ENCODE measurements at places on chromosomes 16 and 17.

DNA sequence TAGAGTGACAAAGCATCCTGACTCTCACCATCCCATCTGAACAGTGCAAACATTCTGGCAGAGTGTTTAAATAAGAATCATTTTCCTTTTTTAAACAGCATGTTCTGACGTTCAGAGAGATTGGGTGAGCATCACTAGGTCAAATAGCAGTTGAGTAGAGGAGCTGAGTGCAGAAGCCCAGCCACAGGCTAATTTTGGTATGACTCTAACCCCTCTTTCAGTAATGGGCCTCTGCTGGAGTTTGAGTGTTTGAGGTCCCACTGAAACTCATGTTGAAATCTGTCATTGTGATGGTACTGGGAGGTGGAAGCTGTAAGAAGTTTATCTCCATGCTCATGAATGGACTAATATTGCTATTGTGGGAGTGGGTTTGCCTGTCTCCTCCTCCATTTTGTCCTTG lies 194.4 kb downstream of the SALL1 start:
- DNase-seq: no peak

GRCh38 chr17:614653-615546 lies 99.7 kb downstream of the VPS53 start:
- peak; percentile 17 for DNase-seq

DNA sequence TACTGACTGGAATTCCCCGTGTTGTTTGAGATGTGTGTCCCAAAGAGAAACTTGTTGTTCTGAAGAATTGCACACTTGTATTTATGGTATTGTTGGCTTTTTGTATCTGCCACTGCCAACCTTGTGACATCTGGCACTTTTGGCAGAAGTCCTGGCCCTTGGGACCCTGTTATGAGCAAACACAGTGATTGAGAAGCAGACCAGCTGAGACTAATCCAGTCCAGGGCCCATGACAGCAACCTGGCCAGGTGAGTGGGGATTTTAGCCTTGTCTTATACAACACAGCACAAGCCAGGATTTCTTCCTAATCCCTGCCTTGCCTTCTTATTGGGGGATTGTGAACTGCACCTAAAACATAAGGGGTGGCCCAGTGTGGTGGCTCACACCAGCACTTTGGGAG lies 80.0 kb downstream of the NTN1 start:
- DNase-seq: no peak

- DNase-seq: no peak
Measured at GRCh38 chr17:14123619-14124278, 54.4 kb downstream of the COX10 start.

- DNase-seq: no peak
Measured at GRCh38 chr17:50093807-50094206, 1.3 kb upstream of the PDK2 start.

DNA sequence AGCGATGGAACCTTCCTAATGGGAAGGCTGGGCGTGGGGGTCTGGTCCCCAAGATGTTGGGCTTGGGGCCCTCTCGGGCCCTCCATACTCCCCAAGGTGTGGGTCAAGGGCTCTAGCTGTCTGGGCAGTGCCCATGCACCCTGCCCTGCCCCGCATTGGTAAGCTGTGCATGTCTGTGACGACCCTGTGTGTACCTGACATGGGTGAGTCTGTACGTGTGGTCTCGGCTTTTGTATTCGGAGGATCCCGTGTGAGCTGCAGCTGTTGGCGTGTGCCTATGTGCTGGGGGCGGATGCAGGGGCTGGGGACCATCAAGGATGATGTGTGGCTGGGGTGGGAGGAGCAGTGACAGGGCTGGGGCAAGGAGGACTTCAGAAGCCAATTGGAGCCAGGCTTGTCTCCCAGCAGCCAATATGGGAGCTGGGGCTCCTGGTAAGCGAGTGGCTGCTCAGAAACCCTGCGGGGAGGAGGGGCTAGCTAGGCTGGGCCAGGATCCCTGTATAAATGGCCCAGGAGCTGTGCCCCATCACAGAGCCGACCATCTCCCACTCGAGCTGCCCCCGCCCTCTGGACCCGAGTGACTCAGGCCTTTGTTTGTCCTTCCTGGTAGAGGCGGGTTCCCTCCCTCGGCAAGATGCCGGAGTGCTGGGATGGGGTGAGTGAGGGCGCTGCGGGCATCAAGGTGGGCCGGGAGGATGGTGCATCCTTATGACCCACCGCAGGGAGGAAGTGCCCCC lies at the start of gene NDRG4:
TSS of gene NDRG4 (plus strand) at position 529 of the 737 bp plus-strand sequence. CDS start at position 635, 106 bp downstream.
- DNase-seq: peak; percentile 98

DNA sequence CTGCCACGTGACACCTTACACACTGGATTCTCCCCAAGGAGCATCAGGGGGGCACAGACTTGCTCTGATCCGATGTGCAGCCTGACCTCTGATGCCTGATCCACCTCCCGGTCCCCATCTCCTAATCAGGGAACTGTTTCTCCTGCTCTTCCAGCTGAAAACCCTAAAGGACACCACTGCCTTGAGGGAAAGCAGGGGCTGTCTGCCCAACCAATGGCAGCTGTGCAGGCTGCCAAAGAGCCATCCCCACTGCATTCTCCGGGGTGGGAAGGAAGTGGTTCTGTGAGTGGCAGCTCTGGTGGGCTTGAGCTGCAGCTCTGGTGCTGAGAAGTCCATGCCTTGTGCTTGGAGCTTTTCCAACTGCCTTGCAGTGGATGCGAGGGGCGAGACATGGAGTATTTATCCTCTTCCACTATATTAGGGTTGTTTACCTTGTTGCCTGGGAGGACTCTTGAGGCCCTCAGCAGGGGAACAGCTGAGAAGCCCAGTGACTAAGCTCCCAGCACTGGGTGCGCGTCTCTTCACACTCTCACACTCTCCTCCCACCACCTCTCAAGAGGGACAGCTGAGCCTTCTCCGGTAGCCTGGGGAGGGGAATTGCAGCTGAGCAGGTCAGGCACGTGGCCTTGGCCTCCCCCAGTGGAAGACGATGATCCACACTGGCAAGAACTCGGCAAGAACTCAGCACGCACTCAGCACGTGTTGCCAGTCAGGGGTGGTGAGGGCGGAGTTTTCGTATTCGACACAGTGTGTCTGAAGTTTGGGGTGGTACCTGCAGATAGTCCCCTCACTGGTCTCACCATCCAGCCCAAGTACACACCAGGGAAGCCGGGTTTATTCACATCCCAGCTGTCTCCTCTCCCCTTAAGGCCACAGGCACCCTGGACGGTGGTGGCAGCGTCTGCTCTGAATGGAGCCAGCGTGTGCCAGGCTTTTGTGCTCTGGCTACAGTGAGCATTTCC lies 21.1 kb upstream of the SPATA32 start:
- no peak for DNase-seq

DNA sequence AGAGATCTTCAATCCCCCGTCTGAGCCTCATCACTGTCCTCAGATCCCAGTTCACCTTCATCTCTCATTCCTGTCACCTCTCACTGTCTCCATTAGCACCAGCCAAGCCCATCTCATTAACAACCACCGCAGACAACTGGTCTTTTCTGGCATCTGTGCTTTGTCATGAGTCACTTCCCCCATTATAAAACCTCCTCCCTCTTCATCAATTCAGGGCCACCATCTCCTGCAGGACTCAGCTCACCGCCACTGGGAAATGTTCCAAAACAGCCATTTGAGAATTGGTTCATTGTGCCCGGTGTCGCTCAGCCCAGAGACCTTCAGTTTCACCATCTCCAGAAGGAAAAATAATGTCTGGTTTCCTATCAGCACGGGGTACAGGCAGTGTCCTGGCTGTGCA lies 56.9 kb upstream of the TEKT3 start:
- peak; percentile 92 for DNase-seq

DNA sequence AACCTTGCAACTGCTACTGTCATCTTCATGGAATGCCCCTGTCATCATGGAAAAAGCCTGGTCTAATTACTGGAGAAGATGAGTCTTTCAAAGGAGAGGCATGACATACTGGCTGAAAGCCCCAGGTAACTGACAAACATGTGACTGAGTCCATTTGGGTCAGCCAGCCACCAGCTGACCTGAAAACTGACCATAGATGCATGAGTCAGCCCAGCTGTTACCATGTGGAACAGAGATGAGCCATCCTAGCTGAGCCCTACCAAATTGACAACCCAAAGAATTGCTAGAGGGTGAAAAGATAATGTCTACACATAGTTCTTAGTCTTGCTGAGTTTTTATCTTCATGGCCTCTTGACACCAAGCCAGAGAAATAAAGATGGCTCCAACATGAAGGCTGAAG lies 311.8 kb downstream of the UTP18 start:
- peak; percentile 60 for DNase-seq

- DNase-seq: no peak
Measured at GRCh38 chr16:333406-334094, 19.0 kb downstream of the AXIN1 start.

DNA sequence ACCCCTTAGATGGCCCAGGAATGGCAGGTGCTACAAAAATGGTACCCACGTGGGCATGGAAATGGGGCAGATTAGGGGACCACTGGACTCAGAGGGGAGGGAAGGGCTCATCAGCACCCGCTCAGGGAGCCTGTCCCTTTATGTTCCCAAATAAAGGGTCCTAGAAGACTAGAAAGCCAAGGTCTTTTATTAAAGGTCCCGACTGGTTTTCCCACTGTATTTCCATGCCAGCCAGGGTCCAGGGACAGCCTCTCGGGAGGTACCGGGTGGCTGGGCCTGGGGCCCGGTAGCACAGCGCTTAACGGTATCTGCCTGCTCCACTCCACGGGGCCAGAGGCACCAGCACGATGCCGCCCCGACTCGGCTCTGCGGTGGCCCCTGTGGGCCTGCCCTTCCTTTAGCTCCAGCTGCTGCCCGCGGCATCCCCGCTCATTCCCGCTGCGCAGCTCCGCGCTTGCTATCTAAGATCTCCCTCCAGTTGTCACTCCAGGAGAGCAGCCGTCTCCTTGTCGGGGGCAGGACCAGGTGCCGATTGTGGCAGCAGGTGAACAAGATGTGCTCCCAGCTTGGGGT lies 1.4 kb downstream of the NT5C start:
- no peak for DNase-seq

GRCh38 chr16:86874141-86874540 lies 295.8 kb downstream of the FOXL1 start:
- DNase-seq: peak; percentile 70

GRCh38 chr17:37067555-37068111 lies 118.9 kb downstream of the AATF start:
- peak; percentile 97 for DNase-seq

GRCh38 chr16:89565506-89566372 lies 5.3 kb downstream of the RPL13 start:
- DNase-seq: peak; percentile 81

DNA sequence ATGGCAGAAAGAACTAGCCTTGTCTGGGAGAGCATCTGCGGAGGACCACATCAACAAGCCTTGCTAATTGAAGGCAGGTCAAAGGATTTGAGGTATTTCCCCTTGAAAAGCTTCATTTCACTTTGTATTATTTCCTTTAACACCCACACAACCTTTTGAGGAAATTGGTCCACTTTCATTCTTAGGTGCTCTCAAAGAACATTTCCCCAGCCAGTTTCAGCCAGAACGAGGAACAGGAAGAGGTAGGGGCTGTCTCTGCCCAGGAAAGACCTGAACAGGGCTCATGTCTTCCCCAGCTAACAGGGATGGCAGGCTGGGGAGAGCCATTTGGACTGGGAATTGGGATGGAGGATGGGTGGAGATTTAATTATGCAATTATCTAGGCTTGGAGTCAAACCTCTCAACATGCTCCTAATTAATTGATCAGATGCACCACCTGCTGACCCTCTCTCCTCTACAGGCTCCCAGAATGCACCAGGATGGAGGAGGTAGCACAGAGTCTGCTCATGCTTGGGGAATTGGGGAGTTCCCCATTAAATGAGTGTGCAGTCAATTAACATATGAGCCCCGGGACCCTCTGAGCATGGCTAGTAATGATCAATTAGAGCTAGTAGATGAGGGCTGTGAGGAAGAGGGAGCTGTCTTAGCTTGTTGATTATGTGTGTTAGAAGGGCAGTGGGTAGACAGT lies 84.6 kb downstream of the GP2 start:
- no peak for DNase-seq

DNA sequence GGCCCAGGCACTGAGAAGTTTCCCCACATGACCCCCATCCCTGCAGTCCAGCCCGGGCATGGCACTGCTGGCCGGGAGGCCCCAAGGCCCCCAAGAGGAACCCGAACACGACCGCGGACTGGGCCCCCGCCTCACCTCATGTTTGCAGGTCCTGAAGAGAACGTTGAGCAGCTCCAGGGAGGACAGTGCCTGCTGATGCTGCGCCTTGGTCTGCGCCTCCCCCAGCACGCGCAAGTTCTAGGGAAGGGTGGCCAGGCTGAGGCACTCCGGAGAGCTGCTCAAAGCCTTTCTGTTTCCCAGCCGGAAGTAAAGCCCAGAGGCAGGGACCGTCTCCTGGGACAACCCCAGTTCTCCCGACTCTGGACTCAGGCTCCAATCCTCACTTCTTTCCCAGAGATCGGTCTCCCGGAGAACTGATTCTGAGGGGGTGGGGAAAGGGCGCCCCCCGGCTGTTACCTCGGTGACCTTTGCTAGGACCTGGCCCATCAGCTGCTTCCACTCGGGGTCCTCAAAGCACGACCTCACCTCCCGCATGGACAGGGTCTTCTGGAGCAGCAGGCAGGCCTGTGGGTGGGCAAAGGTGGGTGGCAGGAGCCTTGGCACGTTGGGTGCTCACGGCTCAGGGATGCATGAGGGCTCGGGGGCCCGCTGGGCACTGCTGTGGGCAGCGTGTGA lies 13.7 kb downstream of the MYBBP1A start:
- DNase-seq: no peak

GRCh38 chr17:35765086-35765710 lies 4.5 kb downstream of the C17orf50 start:
- peak; percentile 94 for DNase-seq

- peak; percentile 89 for DNase-seq
Measured at GRCh38 chr17:43578699-43579565, 32.8 kb upstream of the ETV4 start.

DNA sequence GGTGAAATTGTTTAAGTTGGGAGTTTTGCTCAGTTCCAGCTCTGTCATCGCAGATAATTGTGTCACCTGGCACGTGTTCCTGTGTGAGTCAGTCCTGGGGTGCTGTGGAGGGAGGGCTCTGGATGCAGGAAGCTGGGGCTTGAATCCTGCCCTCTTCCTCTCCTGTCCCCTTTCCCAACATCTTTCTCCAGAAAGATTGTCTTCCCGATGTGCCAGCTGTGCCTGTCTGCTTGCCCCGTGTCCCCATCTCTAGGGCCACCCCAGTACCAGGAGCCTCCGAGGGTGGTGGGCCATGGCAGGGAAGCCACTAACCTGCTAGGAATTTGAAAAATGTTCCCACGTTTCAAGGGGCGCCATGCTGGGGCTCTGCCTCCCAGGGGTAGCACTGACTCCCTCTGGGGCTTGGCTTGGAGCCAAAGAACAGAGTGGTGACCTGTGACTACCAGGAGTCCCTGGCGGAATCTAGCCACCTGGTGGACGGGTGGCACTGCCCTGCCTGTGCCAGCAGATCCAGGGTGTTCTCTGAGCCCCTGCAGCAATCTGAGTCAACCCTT lies 198.1 kb downstream of the ENGASE start:
- DNase-seq: no peak

DNA sequence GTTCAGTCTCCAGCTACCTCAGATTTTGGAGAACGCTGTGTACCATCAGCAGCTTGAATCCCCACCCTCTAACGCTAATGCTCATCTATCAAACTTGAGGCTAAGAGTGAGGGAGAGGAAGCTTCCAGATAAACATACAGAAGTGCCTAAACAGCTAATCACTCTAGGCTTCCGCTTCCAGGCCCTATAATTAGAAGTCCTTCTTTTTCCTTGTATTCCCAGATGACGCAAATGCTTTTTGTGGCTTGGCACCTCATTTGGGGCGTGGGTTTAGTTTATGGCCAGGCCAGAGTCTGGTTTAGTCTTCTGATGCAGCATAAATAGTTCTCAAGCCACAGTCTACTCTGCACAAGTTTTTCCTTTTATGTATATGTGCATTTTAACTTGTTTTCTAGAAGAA lies 263.4 kb downstream of the BCAS3 start:
- peak; percentile 81 for DNase-seq

GRCh38 chr17:65973237-65973636 lies 218.7 kb downstream of the CEP112 start:
- no peak for DNase-seq
